Stimulated activated CD4-positive, alpha-beta T cell treated with anti-CD3 and anti-CD28 coated beads, Interleukin-1b, Interleukin-23, amount 100 ng/mL, for 48 hours (primary cell): ENCODE measurements at places on chromosomes 6 and 20.

DNA sequence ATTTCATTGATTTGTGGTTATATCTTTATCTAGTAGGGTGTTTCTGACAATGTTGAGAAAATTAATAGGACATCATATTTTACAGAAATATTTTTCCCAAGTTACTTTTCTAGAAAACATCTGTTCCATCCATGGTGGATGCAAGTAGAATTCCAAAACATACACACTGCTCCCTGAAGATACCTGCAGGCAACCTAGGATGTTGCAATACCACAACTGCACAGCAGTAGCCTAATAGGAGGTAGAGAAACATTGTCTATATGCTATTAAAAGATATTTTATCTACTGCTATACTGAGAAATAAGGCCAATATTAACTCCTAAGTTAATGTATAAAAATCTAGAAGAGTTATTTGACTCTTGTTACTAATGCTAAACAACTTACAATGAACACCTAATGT is 6.8 kb downstream of the ILRUN start:
- DNase-seq, result no peak

GRCh38 chr6:1255636-1256365 is 56.1 kb upstream of the FOXQ1 start:
- no peak for DNase-seq

DNA sequence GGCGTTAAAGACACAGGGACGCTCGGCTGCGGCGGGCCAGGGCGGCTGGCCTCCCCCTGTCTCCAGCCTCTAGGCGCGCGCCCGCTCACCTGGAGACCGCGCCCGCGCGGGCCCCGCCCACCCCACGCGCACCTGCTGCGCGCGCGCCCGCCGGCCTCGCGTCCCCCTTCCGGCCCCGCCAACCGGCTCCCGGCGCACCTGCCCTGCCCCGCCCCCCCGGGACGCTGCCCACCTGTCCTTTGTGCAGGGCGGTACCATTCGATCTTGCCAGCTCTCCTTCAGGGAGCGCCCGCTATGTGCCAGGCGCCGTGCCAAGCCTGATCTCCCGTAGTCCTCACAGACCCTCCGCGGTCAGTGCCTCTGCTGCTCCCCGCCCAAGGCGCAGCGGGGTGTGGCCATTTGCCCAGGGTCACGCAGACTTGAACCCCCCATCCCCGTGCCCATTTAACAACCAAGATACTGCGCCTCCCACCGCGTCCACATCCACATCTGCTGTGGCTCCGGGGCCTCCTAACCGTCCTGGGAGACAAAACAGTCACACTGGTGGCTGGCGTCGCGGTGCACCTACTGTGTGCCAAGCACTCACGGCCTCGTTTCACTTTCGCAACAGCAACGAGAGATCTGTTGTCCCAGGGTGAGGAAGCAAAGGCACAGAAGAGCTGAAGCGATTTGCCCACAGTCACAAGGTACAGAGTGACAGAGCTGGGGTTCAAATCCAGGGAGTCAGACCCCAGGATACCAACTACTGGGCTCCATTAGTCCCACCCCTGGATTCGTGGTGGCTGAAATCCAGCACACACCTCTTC is 48.1 kb downstream of the NOL4L start:
- DNase-seq, result peak; percentile 43

DNA sequence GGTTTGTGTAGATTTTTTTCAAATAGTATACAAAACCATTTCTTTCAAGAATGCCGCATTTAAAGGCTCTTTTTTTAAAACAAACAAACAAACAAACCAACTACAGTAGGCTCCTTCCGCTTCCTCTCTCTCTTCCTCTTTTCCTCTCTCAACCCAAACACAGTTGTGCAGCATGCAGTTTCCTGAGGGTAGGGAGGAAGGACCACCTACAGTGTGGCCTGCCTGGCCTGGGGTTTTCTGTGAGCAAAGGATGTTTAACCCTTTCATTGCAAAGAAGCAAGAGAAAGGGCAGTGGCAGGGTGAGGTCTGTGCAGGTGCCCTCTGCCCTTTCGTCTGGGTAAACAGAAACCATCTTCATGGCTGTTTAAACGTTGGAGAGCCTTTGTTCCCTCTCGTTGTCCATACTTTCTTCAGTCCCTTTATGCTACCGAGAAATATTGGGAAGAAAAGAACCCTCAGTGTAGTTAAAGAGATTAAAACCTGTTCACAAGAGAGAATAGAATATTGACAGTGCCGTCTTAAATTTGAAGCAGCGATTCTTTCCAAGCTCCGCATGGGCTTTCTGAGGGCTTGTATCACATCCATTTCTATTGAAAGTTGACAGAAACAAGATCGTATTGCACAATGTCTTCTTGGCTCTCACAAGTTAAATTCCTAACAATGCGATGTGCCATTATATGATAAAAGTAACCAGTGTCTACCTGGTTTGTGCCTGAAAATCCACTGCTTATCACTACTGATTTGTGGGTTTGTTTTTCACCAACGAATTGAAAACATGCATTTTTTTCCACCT is 215.5 kb upstream of the SNX9 start:
- DNase-seq, result no peak

DNA sequence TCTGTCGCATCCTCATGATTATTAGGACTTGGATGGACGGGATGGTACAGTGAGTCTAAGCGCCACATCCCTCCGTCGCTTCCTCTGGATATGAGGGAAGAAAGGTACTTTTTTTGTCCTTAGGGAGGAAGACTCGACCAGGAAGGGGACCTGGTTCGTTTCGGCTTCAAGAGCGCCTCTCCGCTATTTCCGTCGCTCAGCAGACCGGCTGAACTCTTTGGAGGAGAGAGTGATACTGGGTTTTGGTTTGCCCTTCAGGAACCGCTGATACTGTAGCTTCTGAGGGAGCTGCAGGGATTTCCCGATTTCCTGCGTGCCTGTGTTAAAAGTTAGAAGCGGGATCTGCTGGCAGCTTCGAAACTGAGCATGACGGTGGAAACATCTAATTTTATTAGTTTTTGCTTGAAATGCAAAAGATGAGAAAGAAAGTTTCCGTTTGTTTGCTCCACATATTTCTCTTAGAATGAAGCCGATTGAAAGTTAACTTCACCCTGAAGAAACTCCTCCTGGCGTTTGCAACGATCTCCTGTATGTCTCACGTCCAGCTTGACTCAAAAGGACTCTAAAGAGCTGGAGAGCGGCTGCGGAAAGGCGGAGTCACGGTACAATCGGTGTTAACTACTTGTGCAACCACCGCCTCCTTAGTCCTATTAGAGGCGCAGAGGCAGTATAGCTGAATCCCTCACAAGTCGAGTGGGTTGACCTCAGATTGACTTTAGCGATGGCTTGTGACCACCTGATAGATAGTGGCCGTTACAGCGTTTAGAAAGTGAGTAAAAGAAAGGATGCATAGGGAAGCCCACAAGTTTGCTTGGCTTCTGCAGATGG is 129.4 kb downstream of the TRIM27 start:
- peak; percentile 21 for DNase-seq

DNA sequence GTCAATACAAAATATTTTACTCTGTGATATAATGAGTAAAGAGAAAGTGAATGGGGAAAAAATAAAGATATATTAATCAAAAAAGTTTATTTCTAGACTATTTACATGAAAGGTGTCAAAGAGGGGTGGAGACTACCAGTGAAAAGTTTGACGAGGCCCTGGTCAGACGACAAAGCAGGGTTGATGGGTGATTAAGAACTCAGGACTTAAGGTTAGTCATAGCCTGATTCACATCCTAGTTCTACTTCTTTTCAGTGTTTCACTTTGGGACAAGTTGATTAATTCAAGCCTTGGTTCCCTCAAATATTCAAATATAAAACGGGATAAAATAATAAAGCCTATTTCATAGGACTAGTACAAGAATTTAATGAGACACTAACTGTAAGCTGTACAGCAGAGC is 178.2 kb upstream of the HS3ST5 start:
- no peak for DNase-seq

GRCh38 chr20:16491294-16491905 is 81.8 kb downstream of the KIF16B start:
- no peak for DNase-seq

GRCh38 chr6:90362318-90362717 is 65.7 kb upstream of the BACH2 start:
- no peak for DNase-seq

GRCh38 chr6:97864366-97864765 is 581.4 kb upstream of the MMS22L start:
- DNase-seq, result no peak

DNA sequence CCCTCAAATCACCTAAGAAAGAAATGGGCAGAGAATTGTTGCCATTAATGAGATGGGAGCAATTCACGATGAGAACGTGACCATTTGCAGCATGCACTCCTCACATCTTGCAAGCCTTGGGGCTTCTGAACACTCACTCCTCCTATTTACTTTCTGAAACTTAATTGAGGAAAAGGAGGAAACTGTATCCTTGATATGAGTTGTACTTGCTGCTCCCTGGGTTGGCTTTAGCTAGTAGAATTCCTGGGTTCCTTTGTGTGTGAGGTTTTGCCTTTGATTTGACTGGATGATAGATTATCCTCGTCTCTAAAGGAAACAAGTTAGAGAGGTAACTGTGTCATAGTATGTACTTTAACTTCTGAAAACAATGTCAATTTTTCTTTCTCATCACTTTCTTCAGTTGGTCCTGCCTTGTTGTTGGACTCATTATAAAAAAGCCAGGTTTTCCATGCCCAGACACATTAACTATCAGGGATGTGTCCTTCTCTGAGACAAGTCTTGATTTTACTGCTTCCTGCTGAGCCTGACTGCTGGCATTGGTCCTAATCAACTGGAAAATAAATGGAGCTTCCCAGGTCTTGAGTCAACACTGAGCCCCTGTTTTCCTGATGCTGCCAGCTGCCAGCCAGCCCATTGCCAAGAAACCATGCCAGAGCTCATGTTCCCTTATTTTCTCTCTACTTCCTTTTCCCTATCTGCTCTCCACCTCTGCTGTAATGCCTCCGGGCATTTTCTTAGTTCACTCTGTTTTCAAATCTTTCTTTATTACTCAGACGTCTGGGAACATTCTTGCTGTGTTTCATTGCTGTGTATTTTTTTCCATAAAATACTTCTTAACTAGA is 6.0 kb upstream of the MRAP2 start:
- DNase-seq, result no peak
